ENCODE measurements at places on chromosomes 2 and 18.

DNA sequence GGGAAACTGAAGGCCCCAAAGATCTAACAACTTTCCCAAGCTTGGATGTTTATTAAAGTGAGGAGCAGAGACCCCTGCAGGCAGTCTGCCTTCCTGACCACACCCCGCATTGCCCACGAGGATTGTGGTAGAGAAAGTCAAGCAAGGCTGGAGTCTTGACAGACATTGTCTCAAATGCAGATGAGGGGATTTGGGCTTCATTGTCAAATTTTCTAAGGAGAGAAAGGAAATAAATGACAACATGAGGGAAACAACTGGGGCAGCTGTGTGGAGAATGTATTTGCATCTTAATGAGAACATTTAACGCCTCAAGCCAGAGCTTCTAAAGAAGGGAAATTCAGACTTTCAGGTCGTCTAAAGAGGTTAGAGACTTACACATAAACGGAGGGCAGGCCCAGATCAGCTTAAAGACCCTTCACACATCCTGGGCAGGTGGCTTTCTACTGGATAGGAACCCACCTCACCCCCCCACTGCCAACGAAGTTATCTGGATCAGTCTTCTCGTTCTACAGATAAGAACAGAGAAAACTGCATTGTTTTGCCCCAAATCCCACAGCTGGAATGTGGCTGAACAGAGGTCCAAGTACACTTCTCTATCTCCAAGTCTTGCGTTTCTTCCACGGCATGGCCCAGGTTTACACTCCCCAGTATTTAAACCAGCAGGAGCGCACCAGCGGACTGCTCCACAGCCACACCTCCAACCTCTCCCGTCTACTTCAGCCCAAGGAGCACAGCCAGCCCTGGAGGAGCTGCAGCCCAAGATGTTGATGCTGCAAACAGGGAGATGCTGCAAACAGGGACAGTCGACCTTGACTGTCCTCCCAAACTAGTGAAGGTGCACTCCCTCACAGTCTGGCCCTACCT lies 16.2 kb upstream of the SCG2 start:
- no peak for DNase-seq

DNA sequence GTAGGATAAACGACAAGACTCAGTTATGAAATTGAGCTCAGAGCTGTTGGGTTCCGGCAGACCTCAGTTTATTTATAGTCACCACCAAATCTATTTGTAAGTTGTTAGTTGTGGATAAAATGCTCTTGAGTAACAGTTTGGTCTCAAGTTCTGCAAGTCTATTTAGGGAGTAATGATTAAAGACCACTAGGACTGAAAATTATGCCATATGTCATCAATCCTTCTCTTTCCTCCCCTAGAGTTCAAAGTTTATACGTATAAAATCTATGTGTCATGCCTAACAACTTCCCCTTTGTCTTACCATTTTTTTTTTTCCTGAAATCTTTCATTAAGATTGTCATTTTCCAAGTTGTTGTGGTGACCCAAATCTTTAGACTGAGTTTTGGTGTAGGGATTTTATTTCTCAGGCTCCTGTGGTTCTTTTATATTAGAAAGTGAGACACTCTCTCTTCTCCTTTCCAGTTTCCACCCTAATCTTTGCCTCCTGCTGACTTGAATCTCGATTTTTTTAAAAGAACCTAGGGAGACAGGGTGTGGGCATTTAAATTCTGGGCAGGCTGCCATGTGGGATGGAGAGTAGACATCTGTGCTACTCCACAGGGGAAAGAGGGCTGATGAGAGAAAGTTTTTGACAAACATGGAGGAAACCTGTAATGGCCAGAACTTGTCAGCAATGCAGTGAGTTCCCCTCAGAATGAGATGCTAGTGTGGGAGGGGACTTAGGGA lies 51.0 kb downstream of the LAMA3 start:
- DNase-seq, result peak; percentile 64

- peak; percentile 48 for DNase-seq
These were observed 201.7 kb upstream of the CWC22 start for GRCh38 chr2:180208841-180209240.

- DNase-seq, result no peak
These were observed 264.0 kb upstream of the VRK2 start for GRCh38 chr2:57782587-57782986.

- no peak for DNase-seq
These were observed 32.3 kb downstream of the TMEM37 start for GRCh38 chr2:119463990-119464389.

- no peak for DNase-seq
These were observed 296.7 kb upstream of the ATP5MC3 start for GRCh38 chr2:175478096-175478768.

- no peak for DNase-seq
These were observed 111.5 kb upstream of the ZNF236 start for GRCh38 chr18:76710646-76711520.
